MV-4-11 (cell line): ENCODE measurements at places on chromosomes 12 and 14.

DNA sequence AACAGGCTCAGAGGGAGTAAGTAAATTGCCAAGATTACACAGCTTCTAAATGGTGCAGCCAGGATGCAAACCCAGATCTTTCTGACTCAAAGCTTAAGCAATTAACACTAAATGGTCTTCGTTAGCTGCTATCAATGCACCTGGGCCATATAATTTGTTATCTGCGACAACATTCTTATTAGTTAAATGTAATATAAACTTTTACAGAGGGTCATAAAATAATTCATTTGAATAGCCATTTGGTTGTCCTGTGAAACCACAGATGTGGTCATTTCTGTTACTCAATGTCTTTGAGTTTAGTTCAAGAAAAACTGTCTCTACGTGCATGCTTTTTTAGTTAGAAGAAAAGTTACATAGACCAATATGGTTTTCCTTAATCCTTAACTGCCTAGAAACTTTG, 22.1 kb upstream of the NAP1L1 start:
- no peak for DNase-seq

DNA sequence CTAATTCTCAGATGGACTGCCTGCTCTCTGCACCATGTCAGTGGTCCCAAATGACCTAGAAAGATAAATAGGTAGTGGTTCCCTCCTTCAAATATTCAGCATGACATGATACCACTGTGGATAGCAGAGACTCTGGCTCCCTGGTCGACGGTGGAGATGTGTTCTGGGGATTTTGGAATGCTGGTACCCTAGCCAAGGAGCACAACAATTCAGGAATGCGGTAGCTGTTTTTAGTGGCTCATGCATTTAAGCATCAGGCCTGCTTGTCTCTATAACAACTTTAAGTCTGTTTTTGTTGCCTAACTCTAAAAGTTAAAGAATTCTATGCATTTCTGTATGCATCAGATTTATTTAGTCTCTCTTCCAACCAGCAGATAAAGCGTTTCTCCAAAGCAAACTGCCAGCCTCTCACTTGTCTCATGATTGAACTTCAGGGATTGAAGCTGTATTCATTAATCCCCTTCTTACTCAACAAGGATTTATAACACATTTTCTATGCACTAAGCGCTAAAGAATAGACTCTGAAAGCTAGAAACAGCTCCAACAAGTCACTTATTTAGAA, 164.9 kb upstream of the BMP4 start:
- DNase-seq: no peak

DNA sequence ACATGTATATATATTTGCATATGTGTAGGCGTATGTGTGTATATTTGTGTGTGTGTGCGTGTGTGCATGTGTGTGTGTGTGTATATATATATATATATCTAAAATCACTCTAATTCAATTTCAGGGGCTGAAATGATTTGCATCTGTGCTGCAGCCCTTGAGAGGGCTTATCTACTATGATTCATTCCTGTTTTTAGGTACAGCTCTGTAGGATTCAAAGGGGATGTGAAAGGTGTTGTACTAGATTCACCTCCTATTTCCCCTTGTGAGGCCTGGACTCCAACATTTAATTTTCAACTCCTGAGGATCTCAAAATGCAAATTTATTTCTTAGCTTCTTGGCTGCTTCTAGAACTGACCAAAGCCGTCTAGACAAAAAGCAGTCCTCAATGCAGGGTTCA, 11.1 kb downstream of the ERP27 start:
- no peak for DNase-seq

GRCh38 chr14:61568572-61569011, 126.7 kb upstream of the HIF1A start:
- DNase-seq: no peak

GRCh38 chr14:60553808-60554207, 44.9 kb downstream of the SIX6 start:
- no peak for DNase-seq

DNA sequence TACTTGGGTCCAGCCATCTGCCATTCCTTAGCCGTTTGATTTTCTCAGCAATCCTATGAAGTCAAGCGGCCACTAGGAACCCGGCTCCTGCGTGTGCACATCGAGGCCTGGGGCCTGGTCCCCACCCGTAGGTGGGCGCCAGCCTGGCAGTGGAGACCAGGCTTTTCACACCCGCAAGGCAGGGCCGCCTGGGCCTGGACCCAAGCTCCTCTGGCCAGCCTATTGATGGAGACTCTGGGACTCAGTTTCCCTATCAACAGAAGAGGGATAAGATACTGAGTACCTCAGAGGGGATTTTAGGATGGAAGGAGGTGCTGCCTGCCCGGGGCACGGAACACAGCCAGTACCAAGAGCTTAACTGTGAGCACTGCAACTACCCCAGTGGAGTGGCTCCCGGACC, 104.3 kb upstream of the C14orf180 start:
- no peak for DNase-seq

DNA sequence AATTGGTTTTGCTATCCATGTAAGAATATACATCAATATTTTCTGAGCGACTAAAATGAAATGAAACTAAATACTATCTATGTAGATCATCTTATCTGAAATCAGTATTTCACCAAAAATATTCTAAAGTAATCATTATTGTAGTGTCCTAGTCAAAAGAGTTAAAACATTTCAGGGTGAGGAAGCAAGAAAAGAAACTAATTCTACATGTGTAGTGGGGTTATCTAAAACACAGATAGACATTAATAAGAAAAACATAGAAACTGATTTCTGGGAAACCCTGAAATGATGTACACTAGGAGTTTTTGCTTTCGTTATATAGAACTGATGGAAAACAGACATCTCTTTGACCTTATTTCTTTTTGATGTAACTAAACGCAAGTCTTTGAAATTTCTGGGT, 257.9 kb downstream of the SSPN start:
- DNase-seq: no peak

DNA sequence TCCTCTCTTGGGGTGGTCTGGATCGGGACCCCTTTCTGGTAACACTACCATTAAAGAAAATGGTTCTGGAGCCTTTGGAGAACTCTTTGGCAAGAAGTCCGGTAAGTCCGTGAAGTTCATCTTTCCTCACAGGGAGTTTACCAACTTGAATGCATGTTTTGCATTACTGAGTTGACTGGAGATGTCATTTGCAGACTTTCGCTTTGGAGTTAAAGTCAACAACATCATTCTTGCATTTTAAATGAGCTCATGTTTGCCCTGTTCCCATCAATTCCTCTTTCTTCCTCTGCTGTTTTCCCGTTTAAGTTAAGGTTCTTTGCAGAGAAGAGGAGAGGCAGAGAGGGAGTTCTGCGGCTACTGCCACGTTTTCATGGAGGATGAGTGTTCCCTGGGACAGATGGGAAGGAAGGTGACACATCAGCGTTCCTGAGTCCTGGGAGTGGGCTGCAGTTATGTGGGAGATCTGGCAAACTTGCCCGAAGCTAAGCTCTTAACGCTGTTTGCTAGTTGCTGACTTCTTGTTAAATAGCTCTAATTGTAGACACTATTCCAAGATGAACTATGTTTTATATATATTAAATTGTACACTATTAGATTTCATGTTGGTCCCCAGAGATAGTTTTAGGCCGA, 18.8 kb upstream of the PRICKLE1 start:
- DNase-seq: no peak

DNA sequence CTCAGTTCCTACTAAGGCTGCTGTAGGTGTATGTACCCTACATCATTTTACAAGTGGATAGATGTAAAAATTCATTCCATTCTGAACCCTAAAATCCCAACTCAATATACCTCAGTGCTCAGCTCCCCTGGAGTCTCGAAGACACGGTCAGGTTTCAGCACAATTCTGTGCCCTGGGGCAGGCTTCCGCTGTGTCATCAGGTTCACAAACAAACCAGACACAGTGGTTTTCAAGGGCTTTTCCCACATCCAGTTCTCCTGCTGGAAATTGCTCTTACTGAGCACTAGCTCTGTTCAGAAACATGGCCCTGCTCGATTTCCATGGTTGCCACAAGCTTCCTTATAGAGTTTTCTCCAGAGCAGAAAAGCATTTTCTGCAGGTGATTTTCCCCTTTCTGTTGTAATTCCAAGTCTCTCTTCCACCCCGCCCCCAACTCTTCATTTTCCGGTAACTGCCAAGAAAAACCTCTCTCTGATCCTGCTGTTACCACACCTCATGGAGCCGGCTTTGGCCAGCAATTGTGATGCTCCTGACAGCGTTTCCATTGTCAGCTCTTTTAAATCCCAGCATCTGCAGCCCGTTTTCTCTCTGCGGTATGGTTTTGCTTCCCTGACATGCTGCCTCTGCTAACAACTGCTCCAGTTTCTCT, 483.0 kb upstream of the CCDC196 start:
- no peak for DNase-seq

DNA sequence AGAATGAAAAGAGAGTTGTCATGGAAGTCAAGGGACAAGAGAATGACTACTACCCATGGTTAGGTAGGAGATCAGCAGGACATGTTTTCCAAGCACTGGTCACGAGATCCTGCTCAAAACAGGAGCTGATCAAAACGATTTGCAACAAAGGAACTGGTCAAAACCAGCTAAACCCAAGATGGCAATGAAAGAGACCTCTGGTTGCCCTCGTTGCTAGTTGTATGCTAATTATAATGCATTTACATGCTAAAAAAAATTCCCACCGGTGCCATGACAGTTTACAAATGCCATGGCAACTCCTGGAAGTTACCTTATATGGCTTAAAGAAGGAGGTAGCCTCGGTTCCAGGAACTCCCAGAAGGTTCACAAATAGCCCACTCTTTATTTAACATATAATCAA, 95.0 kb upstream of the OTX2 start:
- no peak for DNase-seq

GRCh38 chr12:56487448-56488040, 417 bp downstream of the GLS2 start:
- DNase-seq: no peak

- DNase-seq: peak; percentile 74
These were observed 41.0 kb downstream of the DIP2B start for GRCh38 chr12:50545786-50546185.

DNA sequence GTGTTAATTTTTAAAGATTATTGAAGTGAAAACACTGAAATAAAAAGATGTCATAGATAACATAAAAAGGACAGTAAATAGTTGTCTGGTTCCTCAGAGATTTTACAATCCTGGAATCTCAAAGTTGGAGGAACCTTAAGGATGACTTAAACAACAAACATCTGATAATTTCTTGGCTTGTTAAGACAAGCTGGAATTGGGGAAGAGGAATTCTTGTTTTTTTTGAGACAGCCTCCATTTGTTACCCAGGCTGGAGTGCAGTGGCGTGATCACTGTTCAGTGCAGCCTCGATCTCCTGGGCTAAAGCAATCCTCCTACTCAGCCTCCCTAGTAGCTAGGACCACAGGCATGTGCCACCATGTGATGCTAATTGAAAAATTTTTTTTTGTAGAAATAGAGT, 2.3 kb downstream of the ZNF410 start:
- DNase-seq: no peak

GRCh38 chr12:55974308-55974730, 441 bp downstream of the RAB5B start:
- no peak for DNase-seq

GRCh38 chr14:105398726-105399465, 558 bp downstream of the TEX22 start:
- DNase-seq: no peak

- no peak for DNase-seq
These were observed 24.0 kb downstream of the DYNC1H1 start for GRCh38 chr14:101988377-101988776.

GRCh38 chr14:50347521-50347920, 35.4 kb downstream of the DMAC2L start:
- no peak for DNase-seq

DNA sequence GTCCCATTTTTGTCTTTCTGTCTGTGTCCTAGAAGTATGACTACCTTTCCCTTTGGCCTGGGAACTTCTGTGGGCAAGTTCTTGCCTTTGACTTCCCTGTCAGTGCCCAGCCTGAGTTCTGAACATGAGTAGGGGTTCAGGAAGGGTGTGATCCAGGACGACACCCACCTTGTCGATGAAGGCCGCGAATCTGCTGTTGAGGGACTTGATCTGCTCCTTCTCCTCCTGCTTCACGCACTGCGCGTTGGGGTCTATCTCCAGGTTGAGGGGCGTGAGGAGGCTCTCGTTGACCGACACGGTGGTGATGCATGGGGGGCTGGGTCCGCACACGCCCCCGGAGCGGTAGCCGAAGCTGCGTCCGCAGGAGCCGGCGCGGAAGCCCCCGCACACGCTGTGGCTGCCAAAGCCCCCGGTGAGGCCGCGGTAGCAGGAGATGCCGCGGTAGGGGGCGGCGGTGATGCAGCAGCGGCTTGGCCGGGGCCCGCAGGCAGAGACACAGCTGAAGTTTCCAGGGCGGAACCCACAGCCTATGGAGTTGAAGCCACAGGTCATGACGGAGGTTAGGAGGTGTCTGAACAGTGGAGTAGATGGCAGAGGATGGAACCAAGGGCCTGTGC, at the start of gene KRT83:
Gene KRT83, minus strand, starts transcription at position 615 of the 617 bp plus-strand sequence. Its CDS starts 63 bp downstream, at position 552.
- DNase-seq: no peak

- DNase-seq: no peak
These were observed 217.0 kb downstream of the SLC41A2 start for GRCh38 chr12:104741077-104741476.

DNA sequence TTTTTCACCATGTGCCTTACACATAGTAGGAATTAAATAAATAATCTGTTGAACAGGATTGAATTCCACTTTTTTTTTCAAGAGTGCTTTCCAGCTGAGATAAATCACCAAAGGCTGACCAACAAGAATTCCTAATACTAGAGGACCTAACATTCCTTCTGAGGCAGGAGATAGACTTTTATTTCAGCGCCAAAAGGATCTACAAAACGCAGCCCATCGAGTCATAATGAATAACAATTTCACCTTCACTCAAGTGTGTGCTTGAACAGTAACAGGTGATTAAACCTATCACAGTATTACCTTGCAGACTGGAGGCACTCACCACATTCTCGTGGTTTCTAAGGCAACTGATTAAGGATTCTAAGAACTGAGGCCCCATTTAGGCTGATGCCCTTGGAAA, 224.3 kb upstream of the ATP2B1 start:
- DNase-seq: no peak

DNA sequence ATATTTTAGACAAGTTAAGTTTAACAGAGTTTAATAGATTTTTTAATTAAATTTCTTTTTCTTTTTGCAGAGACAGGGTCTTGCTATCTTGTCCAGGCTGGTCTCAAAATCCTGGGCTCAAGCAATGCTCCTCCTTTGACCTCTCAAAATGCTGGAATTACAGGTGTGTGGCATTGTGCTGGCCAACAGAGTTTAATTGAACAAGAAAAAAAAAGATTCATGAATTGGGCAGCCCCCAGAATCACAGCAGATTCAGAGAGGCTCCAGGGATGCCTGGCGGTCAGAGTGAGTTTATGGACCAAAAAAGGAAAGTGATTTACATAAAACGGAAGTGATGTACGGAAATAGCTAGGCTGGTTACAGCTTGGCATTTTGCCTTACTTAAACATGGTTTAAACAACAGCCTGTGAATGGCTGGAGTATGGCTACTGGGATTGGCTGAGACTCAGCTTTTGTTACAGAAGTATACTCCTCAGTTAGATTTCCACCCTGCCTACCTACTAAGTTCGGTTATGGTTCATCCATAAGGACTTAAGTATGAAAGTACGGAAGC, 14.5 kb upstream of the TESPA1 start:
- DNase-seq: peak; percentile 48

- no peak for DNase-seq
These were observed 200.8 kb upstream of the KRR1 start for GRCh38 chr12:75712223-75712622.
